ENCODE measurements at places on chromosomes 4 and X.

- DNase-seq = no peak
Observed at GRCh38 chrX:154348114-154348531, 26.3 kb downstream of the FLNA start.

DNA sequence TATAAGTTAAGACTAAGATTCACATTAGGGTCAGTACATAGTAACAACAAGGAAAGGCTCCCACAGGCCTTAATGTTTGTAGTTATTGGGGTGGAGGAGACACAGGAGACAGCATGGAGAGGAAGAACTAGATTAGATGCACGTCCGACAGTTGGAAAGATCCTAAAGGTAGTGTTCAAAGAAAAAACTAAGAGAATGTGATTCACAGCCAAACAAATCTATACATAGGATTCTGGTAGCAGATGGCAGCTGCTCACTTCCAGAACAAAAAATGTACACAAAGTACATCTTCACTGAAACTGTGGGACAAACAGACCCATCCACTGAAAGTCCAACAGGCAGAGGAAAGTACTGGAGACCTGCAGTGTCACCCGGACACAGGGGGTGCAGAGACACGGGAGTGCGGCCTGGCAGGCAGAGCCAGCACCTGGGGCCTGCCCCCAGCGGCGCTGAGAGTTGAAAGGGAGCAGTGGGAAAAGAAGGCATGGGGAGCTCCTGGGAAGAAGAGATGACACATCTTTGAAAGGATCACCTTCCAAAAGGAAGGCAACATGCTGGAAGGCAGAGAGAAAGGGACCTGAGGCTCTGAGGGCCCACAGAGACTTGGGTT lies 40.0 kb downstream of the NELFA start:
- no peak for DNase-seq

- no peak for DNase-seq
Observed at GRCh38 chr4:99234331-99235010, 15.4 kb upstream of the ADH6 start.

DNA sequence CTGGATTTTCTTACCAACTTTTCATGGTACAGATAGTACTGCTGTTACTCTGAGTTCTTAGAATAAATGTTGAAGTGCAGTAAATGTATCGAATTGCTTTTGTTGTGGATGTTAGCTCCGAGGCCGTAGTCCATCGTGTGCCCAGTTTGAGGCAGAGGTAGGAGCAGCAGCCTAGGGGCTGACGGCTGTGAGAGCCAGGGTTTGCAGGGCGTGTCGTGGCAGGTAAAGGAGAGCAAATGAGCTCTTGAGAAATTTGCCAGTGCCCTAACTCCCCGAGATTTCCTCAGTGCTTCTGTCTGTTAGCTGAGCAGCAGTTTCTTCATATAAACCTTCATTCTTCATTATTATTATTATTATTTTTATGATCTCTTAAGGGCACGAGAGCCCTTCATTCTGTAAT lies 21.6 kb downstream of the PRIMPOL start:
- DNase-seq = no peak

GRCh38 chr4:7144374-7145290 lies 47.7 kb upstream of the SORCS2 start:
- DNase-seq = no peak

GRCh38 chr4:144845411-144845810 lies 199.5 kb downstream of the HHIP start:
- DNase-seq = no peak

DNA sequence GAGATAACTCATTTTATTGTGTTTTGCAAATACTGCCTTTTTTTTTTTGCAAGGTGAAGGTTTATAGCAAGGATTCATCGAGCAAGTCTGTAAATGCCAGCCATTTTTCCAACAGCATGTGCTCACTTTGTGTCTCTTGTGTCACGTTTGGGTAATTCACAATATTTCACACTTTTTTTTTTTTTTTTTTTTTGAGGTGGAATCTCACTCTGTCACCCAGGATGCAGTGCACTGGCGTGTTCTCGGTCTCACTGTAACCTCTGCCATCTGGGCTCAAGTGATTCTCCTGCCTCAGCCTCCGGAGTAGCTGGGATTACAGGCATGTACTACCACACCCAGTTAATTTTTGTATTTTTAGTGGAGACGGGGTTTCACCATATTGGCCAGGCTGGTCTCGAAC lies 1.9 kb downstream of the RNF4 start:
- DNase-seq = no peak

DNA sequence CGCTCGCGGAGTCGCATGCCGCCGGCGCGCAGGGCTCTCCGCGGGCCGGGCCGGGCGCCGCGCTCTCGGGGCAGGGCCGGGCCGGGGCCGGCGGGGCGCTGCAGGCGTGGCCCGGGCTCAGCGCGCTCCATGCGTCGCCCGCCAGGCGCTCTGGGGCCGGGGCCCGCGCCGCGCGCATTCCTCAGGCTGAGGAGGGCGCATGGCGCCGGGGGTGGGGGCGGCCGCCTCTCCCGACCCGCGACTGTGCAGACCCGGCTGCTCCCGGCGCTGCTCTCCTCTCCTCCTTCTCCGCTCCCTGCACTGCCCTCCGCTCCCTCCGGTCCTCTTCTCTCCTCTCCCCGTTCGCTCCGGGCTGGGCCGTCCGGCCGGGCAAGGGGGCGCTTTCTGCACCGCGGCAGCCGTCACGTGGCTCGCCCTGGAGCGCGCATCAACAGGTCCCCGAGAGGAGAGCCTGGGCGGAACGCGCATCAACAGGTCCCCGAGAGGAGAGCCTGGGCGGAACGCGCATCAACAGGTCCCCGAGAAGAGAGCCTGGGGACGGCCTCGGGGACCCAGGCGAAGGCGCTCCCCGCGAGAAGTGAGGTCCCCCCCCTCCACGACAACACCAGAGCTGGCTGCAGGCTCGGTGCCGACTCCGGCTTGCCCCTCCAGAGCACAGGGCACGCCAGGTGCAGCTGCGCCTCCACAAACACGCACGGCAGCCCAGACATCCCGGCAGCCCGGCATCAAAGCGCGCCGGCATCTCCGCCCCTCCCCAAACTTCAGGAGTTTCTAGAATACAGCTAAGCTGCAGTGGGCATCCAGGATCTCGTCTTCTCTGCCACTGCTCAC lies 12.9 kb downstream of the PPP2R3B start:
- DNase-seq = peak; percentile 50

GRCh38 chr4:121714548-121714947 lies 17.8 kb upstream of the ANXA5 start:
- no peak for DNase-seq

GRCh38 chrX:10990418-10990817 lies 120.7 kb upstream of the HCCS start:
- no peak for DNase-seq

DNA sequence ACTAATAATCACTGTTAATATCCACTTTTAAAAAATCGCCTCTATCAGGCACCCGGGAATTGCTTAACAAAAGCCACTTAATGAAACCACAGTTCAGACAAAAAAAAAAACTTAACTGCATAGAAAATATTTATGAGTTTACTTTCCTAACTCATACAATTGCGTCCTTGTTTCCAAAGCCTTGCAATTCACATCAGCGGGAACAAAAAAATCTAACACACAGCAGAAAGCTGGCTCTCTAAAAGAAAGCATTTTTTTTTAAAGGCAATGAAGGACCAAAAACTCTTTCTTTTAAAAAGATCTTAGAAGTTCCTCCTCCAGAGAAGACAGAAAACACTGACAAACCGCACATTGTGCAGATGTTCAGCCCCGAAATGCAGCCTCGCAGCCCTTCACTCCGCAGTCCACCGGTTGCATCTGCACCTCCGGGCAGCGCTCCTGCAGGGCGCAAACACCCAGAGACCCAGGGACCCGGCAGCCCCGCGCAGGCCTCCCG lies 812 bp downstream of the FAT1 start:
- no peak for DNase-seq

DNA sequence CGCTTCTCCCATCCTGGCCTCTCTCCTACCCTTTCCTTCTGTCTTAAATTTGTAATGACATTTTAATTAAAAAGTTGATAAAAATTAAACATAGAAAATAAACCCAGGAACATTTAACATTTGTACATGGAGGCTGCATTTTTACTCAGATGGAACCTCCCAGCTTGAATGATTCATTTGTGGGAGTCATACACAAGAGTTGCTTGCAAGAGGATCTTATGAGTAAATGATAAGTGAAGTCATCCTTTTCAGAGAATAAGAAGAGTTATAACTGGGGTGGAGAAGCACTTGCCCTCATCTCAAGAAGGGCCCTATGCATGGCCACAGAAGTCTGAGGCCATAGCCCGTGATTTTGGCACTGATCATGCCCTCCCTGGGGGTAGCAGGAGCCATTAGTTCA lies 482.9 kb upstream of the BOD1L1 start:
- no peak for DNase-seq

DNA sequence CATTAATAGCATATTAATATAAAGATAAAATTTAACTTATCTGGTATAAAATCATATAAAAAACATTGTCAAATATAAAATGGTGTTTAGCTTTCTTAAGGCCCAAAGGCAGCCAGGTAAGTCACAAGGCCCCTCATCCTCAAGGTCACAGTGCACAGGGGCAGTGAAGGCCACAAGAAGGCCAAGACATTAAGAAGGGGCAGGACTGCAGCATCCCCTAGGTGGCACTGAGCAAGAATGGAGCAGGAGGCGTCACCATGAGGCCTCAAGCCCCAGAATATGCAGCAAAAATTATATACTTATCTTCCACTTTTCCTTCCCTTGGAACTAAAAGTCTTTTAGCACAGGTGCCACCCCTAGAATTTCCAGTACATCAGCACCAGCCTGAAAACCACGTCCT lies 49.5 kb upstream of the MAGEA8 start:
- DNase-seq = no peak

GRCh38 chr4:40844261-40844660 lies 94.5 kb downstream of the NSUN7 start:
- DNase-seq = no peak

DNA sequence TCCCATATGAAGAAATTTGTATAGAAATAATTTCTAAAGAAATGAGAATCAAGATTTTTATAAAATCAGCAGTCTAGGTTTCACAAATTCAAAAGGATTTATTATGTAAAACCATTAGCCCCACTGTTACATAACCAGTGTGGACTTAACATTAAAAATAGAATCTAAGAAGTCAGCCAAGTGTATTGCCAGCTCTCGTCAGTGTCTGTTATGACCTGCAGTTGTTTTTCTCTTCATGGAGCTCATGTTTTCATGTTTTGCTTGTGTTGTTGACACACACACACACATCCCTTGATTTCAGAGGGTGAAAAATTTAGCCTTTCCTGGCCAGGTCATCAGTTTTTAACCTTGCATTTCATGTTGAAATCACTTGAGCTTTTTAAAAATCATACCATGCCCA lies 39.5 kb downstream of the USP38 start:
- no peak for DNase-seq

DNA sequence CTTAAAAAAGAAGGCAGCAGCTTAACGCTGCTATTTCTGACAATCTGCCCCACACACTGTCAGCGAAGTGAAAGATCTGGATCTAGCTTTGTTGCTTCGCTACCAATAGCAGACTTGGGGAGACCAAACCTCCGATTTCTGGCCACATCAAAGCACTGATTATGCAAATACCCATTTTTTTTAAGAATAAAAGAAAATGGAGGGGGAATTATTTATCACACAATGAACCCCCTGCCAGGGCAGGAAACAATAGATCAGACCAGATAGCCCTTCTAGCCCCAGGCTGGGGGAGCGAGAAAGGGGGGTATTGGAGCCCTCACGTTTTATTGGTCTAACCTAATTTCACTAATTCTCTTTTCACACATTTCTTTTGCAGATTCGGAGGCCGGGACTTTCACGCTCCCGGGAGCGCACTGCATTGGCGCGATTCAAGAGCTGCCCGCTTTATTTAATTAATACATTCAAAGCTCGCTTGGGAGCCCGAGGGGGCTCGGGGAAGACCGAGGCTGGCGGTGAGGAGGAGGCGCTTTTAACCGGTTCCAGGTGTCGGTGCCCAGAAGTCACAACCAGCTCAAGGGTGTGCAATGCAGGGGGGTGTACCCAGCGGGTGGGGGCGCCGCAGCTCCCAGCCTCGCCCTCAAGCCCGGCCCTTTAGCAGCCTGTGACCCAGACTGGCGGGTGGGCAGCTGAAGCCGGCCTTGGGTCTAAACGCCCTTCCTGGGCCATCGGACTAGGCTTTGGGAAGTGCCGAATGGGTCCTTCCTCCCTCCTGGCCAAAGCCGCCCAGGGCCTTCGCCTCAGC lies 5.5 kb downstream of the NEUROG2 start:
- no peak for DNase-seq

DNA sequence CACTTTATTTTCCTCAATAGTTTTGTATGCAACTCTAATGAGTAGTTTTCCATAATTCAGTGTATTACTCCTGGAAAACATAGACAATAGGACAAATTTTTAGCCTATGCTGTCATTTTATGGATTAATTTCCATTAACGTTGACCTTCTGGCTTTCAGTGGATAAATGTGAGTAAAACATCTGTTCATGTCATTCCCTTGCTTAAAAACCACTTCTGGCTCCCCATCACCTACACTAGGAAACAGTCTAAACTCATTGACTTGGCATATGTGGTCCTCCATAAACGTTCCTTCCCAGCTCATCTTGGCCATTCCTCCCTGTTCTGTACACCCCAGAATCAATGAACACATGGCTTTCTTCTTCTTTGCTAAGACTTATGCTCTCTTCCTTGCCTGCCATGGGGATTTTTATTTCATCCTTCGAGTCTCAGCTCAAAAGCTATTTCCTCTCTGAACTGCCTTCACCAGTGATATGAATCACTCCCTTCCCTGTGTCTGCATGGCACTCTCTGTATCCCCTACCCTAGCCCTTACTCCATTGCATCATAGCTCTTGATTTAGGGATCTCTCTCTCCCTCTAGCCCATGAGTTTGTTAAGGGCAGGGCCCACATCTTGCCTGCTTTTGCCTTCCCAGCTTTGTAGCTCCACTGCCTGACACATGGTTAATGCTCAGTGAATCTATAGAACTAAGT lies 34.8 kb downstream of the DOCK11 start:
- DNase-seq = no peak

GRCh38 chrX:10146346-10146745 lies 10.4 kb upstream of the CLCN4 start:
- DNase-seq = no peak

DNA sequence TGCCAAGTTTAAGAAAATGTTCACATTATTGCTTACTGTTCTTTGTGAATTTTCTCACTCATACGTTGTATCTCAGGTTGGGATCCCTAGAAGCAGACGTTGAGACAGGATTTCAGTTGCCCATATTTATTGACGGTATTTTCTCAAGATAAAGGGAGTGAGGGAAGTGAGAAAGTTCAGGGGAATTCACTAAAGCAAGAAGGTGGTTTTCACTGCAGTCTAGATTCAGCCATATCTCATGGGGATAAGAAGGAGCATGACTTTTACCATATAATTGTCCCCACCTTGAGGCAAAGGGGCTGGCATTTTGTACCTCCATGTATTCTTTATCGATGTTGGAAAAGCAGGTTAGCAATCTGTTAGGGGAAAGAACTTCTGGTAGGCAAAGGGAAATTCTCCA lies 543.0 kb downstream of the CCSER1 start:
- DNase-seq = no peak
